ENCODE measurements at places on chromosomes 7 and 10. TPM values are rescaled to one million over a fixed set of nuclear protein-coding genes. Genes with fewer than 3 reads are reported as not detected.

Gene VAX1
- total RNA-seq: not detected

Gene EZH2
- 33.9 TPM for total RNA-seq

Gene MMD2
- total RNA-seq: 0.38 TPM

- DNase-seq: no peak
Observed at GRCh38 chr10:116716381-116716780, 26.0 kb downstream of the HSPA12A start.

- no peak for DNase-seq
Observed at GRCh38 chr7:102165136-102165535, 121.5 kb upstream of the SH2B2 start.

- no peak for DNase-seq
Observed at GRCh38 chr10:71622154-71622526, 97.4 kb downstream of the C10orf105 start.

DNA sequence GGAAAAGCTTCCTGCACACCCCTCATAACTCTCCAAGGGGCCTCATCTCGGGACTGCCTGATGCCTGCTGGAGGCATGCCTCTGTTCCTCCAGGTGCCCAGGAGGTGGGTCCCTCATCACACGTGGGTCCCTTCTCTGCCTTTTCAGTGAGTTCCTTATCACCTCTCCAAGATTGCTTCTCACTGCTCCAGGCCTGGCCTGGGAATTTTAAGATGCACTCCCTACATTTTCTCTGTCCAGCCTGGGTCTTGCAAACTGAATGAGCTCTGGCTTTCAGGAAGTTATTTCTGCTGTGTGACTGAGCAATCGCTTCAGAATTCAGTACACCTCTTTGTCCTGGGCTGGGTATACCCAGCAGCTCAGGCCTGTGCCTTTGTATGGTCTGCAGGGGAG is 43.8 kb downstream of the LRRC18 start:
- DNase-seq: no peak

GRCh38 chr7:138738551-138739335 is 37.6 kb upstream of the SVOPL start:
- peak; percentile 91 for DNase-seq

- DNase-seq: no peak
Observed at GRCh38 chr10:30417301-30417700, 16.7 kb upstream of the MAP3K8 start.

- DNase-seq: no peak
Observed at GRCh38 chr7:43492896-43493295, 90.0 kb upstream of the STK17A start.

GRCh38 chr10:71501402-71501801 is 104.7 kb downstream of the CDH23 start:
- no peak for DNase-seq
